ENCODE measurements at places on chromosomes 1 and 21. TPM values are rescaled to one million over a fixed set of nuclear protein-coding genes. Genes with fewer than 3 reads are reported as not detected.

SPEN gene
- 114 TPM for total RNA-seq

SPRR2B gene
- not detected for total RNA-seq

SLC44A5 gene
- total RNA-seq = 1.2 TPM

PPM1J gene
- total RNA-seq = 0.26 TPM

SPOCD1 gene
- total RNA-seq = 0.68 TPM

C1orf167 gene
- total RNA-seq = 0.15 TPM

SAMD11 gene
- total RNA-seq = not detected

MMP23B gene
- 82.9 TPM for total RNA-seq

Measured in natural killer cell (primary cell).